ENCODE measurements at places on chromosomes 3 and 15.

GRCh38 chr3:59265566-59265965, 215.7 kb upstream of the CFAP20DC start:
- DNase-seq, result no peak

DNA sequence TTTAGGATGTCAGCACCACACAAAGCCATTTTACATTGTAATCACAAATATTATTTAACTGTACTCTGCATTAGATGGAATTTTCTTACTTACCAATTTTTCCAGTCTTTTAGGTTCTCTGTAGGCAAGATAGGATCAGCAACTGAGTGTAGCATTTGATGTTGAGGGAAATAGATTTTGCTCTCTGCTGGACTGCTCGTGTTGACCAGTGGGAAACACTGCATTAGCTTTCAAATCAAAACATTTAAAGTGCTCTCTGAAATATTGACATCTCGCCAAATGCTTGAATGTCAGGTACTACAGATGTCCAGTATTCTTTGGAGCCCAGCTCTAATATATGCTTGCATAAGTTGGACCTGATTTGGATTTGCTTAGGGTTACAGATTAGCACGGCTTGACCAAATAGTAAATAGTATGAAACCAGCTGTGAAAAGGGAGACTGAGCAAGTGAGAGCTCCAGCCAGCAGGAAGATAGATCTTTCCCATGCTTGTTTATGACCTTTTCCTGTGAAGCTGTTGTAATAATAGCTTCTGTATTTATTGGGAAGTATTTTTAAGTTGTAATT, 29.5 kb downstream of the P2RY14 start:
- no peak for DNase-seq

DNA sequence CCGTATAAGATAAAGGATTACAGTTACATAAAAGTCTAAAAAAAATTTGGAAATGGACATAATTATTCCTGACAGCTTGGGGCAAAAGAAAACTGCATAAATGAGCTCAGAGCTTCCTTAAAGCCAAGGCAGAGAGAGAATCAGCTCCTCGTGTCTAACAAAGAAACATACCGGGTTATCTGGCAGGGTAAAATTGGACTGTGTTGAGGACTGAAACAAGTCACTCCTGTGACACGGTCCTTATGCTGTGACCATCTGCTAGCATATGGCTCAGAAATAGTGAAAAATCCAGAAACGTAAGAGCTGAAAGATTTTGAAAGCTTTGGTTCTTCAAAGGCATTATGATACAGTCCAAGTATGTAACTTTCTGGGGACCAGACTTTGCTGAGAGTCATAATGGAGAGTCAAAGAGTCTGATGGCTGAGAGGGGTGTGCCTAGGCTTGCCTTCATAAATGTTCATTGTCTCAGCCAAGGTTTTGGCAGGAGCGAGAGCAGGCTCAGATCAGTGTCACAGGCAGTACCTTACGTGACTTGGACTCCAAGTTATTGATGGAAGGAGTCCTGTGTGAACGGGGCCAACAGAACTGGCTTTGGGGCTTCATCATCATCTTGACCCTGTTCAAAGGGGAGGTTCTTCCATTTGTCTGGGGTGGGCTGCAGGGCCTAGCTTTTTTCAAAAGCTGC, 12.5 kb downstream of the MAP6D1 start:
- DNase-seq, result no peak

DNA sequence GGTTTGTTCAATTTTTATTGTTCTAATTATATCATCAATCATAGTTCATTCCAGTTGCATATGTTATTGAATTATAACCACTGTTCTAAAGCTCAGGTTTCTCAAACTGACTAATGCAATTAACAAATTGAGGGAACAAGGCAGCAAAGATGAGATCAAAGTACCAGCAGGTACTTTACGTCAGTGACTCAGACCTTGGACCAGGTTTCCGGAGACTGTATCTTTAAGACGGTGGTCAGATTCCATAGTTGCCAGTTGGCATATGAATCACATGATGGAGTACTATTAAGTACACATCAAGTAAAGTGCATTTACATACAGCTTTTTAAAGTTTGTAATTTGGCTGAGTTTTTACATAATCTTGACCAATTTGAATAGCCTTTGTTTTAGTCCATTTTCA, 583.6 kb upstream of the ROBO2 start:
- no peak for DNase-seq

GRCh38 chr3:165984589-165984988, 147.4 kb upstream of the BCHE start:
- DNase-seq, result no peak

DNA sequence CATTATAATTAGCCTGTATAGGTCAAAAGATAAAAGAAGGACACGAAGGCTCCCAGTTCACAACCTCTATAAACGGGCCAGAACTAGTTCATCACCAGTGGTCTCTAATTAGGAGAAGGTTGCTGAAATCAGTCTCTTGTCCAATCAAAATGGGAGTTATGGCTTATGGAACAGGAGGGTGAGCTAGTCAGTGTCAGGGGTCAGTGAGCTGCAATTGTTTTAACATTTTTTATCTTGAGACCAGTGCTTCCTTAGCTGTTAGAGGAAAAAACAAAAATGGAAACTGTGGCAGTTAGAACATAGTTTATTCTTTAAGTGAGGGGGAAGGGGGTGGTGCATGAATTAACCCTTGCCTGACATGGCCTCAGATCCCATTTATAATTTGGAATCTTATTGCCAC, 141.7 kb downstream of the KCNMB2 start:
- no peak for DNase-seq

GRCh38 chr3:187798531-187799530, 53.6 kb upstream of the BCL6 start:
- peak; percentile 13 for DNase-seq

DNA sequence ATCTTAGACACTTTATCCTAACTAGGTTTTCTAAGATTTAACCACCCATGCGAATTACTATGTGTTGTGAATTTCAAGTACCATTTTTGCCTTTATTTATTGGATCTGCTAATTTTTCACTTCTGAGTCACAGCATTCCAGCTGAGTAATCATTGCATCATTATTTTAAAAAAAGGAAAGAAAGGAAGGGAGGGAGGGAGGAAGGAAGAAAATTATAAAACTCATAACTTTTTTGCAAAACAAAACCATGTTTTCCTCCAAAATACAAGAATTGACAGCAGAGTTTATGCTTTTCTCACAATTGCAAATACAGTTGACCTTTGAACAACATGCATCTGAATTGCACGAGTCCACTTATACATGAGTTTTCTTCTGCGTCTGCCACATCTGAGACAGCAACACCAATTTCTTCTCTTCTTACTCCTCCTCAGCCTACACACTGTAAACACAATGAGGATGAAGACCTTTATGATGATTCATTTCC, 651.4 kb upstream of the NECTIN3 start:
- no peak for DNase-seq

DNA sequence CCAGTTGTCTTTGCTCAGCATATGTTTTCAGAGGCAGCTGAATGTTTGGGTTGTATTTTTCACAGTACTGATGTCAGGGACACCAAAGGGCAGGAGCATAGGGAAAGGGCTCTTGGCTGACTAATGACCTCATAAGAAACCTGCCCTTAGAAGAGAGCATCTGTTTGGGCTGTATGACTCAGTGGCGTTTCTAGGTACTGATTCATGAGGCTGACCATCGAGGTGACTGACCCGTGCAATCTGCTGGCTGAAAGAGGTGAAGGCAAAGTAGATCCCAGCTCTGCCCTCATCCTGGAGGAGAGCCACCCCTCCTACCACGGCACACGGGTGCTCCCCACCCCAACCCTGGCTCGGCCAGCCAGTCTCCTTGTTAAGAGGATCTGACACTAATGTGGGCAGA, 8.3 kb downstream of the LMCD1 start:
- no peak for DNase-seq

- DNase-seq, result no peak
Observed at GRCh38 chr3:54427501-54427900, 305.1 kb downstream of the CACNA2D3 start.

GRCh38 chr3:40524568-40525285, at the start of gene ZNF621:
Gene ZNF621 (plus strand): TSS chr3:40524960. CDS start chr3:40525841, 881 bp downstream.
- peak; percentile 62 for DNase-seq

- peak; percentile 46 for DNase-seq
Observed at GRCh38 chr15:78506971-78507830, at the start of gene HYKK. Gene HYKK (plus strand): TSS chr15:78507577. CDS start chr15:78513089, 5,512 bp downstream.

DNA sequence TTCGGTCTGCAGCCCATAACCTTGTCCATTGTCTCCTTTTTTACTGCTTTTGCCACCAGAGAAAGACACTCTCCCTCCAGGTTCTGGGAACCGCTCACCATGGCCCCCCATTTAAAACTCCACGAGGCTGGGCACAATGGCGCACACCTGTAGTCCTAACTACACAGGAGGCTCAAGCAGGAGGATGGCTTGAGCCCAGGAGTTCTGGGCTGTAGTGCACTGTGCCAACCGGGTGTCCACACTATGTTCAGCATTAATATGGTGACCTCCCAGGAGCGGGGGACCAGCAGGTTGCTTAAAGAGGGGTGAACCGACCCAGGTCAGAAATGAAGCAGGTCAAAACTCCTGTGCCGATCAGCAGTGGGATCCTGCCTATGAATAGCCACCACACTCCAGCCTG, 28.0 kb upstream of the IDH2 start:
- DNase-seq, result no peak

GRCh38 chr3:12833222-12834161, 7.9 kb downstream of the RPL32 start:
- DNase-seq, result no peak

DNA sequence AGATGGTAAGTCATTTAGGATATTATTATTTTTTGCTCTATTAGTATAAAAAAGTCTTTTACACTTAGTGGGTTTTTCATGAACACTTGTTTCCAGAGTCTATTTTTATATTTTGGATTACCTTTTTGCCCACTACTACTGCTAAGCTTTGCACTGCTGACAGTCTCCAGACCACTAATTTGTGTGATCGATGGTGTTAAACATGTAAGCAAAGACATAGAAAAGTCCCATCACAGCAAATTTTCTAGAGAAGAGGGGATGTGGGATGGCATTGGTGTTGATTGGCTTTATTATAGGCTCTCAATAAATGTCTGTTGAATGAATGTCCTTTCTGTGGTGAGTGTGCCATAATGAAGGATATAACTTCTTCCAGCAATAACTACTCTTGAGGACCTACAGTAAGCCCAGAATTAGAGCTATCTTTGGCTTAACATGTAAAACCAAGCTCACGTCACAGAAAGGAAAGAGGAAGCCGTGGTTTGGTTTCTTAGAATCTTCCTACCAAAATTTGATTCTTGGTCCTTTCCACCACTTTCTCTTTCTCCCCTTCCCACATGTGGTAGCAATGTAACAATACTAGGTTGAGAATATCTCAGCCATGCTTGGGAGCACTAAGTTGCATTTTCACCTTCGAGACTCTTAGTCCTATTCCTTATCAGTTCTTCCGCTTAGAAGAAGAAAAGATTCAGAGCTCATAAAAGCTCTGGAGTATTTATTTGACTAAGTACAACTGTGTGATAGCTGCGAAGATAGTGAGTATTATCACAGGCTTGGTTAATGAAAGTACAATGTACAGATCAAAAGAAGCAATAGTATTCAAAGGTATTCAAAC, 90.6 kb upstream of the UMPS start:
- DNase-seq, result no peak

- no peak for DNase-seq
Observed at GRCh38 chr15:98813951-98814350, 165.6 kb downstream of the IGF1R start.

DNA sequence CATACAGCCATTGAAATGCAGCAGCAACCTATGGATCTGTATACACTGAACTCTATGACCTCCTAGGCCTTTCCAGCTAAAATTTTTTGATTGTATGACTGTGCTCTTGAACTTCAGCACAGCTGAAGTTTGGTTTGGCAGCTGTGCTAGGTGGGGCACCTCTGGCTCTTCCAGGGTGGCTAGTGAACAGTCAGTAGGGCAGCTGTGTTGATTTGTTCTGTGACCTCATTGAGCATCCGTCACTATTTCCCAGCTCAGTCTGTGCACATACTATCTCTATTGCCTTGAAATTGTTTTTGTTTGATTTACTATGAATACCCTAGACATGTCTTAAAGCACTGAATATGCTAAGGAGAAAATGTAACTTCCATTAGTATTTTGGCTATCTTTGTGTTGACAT, 363.2 kb upstream of the NAALADL2 start:
- DNase-seq, result no peak

- no peak for DNase-seq
Observed at GRCh38 chr3:39254806-39255449, 24.9 kb downstream of the CX3CR1 start.

DNA sequence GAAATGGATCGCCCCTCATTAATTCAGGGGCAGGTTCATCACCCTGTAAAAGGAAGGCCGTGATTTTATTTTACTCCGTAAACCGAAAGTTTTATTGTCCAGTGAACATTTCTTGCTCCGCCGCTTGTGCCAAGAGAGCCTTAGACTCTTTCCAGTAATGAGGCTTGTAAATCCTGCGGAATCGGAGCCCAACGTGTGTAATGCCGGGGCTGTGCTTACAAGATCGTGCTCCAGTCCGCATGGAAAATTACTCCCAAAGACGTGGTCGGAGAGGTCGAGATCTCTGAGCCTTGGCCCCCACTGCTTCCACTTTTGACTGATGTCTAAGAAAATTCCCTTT, 649 bp upstream of the PLOD2 start:
- no peak for DNase-seq

- no peak for DNase-seq
Observed at GRCh38 chr3:134751831-134752230, 43.2 kb upstream of the EPHB1 start.

GRCh38 chr3:105406268-105406667, 39.6 kb downstream of the ALCAM start:
- DNase-seq, result no peak

DNA sequence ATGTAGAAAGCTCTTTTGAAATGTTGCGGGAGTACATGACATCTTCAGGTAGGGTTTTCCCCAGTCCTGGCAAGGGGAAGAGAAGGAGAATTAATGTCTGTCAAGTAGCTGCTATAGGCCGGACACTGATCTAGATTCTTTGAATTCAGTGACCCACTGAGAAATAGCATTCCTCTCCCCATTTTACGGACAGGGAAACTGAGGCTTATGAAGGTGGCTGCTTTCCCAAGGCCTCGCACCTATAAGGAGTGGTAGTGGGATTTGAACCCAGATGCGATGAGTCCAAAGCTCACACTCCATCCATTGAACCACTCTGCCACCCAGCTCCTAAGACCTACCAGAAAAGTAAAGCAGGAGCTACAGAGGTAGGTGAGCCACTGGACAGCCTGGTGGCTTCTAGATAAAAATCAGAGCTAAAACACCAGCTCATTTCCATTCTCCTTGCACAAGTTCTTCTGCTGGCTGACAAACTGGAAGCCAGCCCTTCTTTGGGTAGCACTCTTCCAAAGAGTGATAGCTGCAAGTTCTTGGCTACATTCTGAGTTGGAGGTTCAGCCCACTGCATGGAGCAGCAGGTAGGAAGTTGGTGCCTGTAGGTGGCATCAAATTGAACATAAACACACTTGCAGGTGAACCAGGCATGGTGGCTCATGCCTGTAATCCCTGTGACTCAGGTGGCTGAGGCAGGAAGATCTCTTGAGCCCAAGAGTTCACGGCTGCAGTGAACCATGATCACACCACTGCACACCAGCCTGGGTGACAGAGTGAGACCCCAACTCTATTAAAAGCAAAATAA, 22.0 kb downstream of the ZNF710 start:
- no peak for DNase-seq

DNA sequence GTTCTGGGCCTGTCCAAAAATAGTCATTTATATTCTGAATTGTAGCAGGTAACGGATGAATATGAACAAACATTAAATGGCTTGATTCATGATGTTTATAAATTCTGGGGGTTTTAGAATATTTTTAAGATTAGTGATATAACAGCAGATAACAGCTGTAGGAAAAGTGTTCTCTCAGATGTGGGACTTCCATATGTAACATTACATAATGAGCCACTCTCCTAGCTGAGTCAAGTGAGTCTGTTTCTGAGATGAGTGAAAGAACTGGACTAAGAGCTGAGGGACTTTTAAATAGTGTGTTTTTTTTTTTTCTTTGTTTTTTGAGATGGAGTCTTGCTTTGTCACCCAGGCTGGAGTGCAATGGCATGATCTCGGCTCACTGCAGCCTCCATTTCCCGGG, 13.9 kb downstream of the YEATS2 start:
- no peak for DNase-seq

Data from stimulated activated CD4-positive, alpha-beta T cell treated with anti-CD3 and anti-CD28 coated beads, TNF-alpha, amount 100 ng/mL, for 4 hours (primary cell).